SJSA1 (cell line): ENCODE measurements at places on chromosomes 13 and 19. TPM values are rescaled to one million over a fixed set of nuclear protein-coding genes. Genes with fewer than 3 reads are reported as not detected.

DNA sequence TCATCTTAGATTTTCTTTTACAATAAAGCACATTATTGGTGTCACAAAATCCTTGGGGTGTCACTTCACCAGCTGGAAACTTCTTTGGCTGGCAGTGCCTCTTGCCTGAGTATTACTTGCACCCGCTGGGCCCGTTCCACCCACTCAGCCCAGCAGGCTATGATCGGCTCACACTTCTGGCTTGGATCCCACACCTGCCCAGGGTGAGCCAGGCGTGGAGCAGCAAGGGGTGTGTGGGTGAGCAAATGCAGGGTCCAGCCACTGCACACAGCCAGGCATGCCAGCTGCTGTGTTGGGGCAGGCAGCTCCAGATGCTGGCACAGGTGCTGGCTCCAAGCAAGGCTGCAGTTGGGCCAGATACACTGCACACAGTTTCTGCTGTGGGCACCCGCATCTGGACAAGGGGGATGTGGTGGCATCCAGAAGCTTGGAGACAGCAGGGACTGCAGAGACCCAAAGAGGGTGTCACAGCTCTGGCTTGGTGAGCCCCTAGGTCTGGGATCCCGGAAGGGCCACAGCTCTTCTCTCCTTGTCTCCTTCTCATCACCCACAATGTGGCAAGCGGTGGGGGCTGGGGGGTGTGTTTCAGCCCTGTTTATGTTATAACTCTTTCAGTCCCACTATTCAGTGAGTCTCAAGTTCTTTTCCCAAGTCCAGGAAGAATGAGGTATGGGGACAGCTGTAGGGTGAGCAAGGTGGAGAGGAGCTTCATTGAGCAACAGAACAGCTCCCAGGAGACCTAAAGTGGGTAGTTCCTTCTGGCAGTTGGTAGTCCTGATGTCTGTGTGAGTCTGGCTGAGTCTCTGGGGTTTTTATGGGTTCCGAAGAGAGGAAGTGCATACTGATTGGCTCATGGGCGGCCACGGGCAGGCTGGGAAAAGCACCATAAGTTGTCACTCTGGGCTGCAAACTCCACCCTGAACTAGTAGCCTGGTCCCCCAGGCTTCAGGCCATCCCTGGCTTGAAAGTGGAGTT, 25.3 kb upstream of the TBC1D4 start:
- DNase-seq, result no peak

- DNase-seq, result no peak
These were observed 1080.6 kb downstream of the PCDH17 start for GRCh38 chr13:58712191-58712590.

DNA sequence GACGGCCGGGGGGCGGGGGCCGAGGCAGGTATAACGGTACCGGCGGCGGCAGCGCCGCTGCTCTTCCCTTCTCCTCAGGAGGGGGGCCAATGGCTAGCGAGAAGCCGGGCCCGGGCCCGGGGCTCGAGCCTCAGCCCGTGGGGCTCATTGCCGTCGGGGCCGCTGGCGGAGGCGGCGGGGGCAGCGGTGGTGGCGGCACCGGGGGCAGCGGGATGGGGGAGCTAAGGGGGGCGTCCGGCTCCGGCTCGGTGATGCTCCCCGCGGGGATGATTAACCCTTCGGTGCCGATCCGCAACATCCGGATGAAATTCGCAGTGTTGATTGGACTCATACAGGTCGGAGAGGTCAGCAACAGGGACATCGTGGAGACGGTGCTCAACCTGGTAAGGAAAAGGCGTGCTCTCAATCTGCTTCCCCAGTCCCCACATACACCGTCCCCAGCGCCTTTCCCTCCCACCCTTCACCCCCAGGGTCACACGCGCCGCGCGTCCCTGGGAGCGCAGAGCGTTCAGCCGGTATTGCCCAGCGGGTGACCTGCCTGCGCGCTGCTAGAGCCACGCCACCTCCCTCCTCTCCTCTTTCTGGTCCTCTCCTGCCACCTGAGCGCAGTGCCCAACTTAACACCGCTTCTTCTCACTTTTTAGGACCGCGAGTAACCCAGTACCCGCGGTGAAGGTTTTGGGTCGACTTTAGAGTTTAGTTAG, 814 bp downstream of the NBEA start:
- DNase-seq, result no peak

The KLK4 gene
- not detected in 2 replicates for total RNA-seq

- DNase-seq, result no peak
These were observed 2.0 kb downstream of the GPR183 start for GRCh38 chr13:99305158-99305557.

The DLL3 gene
- total RNA-seq, result 0.03 and 0.05 TPM in 2 replicates

The LGALS14 gene
- not detected in 2 replicates for total RNA-seq

DNA sequence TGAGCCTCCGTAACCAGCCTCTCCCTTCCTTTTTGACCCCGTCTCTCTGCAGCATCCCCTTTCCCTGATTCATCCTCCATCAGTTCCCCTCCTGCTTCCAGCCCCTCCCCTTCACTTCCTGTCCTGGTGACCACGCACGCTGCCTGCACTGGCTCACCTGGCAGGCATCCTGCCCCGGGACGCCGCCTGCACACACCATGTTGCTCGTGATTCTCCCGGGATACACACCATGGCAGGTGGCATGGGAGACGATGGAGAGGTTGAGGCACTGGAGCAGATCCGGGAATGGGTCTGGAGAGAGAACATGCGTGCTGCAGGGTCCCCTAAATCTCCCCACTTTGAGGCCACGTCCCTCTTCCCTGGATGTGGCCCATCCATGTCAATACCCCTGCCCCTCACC, 4.2 kb downstream of the KLK12 start:
- no peak for DNase-seq

The ZNF575 gene
- total RNA-seq, result 0.09 and 0.42 TPM in 2 replicates

The PSMD8 gene
- total RNA-seq, result 248 and 454 TPM in 2 replicates

- DNase-seq, result peak; percentile 7
These were observed 1263.1 kb downstream of the PCDH9 start for GRCh38 chr13:65966991-65967451.

GRCh38 chr19:55611300-55611982, 6.0 kb downstream of the ZNF865 start:
- no peak for DNase-seq

DNA sequence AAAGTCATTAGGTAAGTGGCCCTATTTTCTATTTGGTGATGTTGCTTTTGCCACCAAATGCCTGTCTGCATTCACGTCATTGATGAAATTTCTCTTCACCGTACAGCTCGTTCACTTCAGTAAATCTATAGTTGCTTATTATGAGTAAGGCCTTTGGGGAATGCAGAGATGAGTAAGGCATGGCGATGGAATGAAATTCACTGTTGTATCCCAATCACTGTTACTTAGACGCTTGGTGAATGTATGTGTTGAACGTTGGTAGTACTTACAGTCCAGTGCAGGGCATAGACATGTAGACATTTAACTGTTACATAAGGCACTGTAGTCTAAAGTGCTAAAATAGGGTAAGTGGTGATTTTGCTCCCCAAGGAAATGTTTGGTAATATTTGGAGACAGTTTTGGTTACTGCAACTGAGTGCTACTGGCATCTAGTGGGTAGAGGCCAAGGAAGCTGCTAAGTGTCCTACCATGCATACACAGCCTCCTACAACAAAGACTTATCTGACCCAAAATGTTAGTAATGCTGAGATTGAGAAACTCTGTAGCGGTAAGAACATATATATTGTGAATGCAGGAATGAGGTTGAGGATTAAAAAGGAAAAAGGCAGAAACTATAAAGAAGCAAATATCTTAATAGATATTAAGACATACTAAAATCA, 5.8 kb downstream of the AKAP11 start:
- no peak for DNase-seq

The GRIK5 gene
- not detected in 2 replicates for total RNA-seq

The SERPINE3 gene
- not detected in 2 replicates for total RNA-seq

GRCh38 chr19:18339723-18340122, 675 bp upstream of the PGPEP1 start:
- peak; percentile 19 for DNase-seq

- no peak for DNase-seq
These were observed 87.4 kb upstream of the UFM1 start for GRCh38 chr13:38262211-38262610.

- DNase-seq, result no peak
These were observed 9.8 kb downstream of the ZNF229 start for GRCh38 chr19:44438441-44438840.

- DNase-seq, result no peak
These were observed 56.2 kb downstream of the PEPD start for GRCh38 chr19:33465371-33465770.

The KCNRG gene
- total RNA-seq, result 1.9 TPM in 1 of 2 replicates, not detected in the other

The ZNF492 gene
- total RNA-seq, result not detected in 2 replicates

DNA sequence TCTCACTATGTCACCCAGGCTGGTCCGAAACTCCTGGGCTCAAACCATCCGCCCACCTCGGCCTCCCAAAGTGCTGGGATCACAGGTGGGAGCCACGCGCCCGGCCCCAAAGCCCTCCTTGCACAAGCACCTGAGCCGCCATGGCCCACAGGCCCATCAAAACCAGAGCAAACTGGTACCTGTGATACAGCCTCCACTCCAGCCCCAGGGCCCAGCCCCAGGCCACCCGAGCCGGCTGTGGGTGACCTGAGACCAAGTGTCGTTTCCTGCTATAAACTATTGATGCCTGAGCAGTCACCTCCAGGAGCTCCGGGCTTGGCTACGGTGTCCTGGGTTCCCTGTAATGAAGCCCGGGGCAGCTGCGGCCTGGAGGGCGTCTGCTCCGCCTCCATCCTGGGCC, 9.7 kb upstream of the PTBP1 start:
- DNase-seq, result no peak

The MEDAG gene
- total RNA-seq, result not detected in 2 replicates

DNA sequence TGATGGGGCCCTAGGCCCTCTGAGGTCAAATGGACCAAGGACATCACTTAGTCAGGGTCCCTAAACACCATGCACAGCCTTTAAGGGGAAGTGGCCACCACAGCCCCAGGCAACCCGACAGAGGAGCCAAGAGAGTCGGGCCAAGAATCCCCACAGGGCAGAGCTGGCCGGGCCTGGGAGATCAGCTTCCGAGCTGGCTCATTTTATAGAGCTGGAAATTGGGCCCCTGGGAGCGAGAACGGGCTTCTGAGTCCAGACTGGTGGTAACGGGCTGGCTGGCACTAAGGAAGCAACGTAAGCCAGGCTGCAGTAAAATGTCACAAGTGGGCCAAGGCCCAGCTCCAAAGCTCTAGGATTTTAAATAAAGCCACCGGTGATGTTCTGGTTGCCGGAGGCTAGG, 51.1 kb downstream of the HSPH1 start:
- no peak for DNase-seq

- DNase-seq, result no peak
These were observed 123.4 kb upstream of the PRR20A start for GRCh38 chr13:57017357-57017756.

The ICAM4 gene
- total RNA-seq, result not detected in 2 replicates

- no peak for DNase-seq
These were observed 21.2 kb downstream of the RCBTB2 start for GRCh38 chr13:48511621-48512230.

GRCh38 chr13:78910147-78910546, 251.2 kb upstream of the OBI1 start:
- no peak for DNase-seq

GRCh38 chr19:16073988-16074387, 2.3 kb upstream of the TPM4 start:
- no peak for DNase-seq

DNA sequence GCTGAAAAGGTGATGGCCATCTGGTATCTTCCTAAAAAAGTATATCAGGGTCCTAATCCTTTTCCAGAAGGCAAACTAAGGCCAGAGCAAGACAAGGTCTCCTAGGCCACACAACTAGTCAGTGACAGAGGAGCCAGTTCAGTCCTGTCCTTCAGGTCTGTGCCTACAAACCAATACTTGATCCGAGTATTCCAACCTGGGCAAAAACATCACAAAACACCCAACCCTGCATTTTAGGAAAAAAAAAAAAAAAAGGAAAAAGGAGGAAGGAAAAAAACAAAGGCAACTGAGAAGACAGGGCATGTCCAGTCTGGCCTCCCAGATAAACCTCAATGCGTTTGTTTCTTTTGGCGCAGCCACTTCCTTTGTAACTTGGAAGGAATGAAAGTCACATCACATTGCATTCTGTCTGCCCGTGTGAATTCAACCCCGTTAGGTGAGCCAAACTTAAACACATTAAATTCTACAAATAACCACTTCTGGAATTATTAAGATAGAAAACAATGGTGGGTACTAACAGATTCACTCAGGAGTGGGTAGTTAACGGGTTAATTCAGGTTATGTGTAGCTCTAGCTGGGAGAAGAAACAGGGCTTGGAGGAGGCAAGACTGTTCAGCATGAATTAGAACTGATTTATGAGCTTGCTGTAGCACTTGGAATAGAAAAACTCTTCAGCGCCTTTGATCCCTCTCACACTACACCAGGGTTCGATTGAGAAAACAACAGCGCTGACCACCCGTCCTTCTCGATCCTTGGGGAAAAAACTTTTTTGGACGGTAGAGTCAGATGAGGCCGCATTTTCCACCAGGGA, 43.0 kb upstream of the HNRNPA1L2 start:
- peak; percentile 48 for DNase-seq

DNA sequence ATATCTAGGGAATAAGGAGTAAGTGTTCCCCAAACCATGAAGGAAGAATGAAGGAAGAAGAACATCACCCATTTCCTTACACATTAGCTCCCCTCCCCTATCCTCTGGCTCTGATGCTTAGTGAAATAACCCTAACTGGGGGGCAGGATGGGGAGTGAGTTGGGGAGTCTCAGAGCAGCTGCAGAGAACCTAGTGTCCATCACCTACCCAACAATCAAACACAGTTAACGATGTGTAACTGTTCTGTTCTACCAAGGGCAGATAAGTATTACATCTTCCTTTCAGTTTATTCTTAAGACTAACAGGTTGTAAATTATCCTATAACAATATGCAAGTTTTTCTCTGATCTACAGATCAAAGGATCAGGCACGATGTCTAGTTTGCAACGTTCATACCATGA, 12.8 kb downstream of the ELF1 start:
- DNase-seq, result no peak

GRCh38 chr13:112986946-112987681, 18.1 kb downstream of the MCF2L start:
- no peak for DNase-seq

- no peak for DNase-seq
These were observed 369.7 kb upstream of the TSHZ3 start for GRCh38 chr19:31718898-31719297.

GRCh38 chr13:112270951-112271350, 105.2 kb upstream of the SPACA7 start:
- no peak for DNase-seq

DNA sequence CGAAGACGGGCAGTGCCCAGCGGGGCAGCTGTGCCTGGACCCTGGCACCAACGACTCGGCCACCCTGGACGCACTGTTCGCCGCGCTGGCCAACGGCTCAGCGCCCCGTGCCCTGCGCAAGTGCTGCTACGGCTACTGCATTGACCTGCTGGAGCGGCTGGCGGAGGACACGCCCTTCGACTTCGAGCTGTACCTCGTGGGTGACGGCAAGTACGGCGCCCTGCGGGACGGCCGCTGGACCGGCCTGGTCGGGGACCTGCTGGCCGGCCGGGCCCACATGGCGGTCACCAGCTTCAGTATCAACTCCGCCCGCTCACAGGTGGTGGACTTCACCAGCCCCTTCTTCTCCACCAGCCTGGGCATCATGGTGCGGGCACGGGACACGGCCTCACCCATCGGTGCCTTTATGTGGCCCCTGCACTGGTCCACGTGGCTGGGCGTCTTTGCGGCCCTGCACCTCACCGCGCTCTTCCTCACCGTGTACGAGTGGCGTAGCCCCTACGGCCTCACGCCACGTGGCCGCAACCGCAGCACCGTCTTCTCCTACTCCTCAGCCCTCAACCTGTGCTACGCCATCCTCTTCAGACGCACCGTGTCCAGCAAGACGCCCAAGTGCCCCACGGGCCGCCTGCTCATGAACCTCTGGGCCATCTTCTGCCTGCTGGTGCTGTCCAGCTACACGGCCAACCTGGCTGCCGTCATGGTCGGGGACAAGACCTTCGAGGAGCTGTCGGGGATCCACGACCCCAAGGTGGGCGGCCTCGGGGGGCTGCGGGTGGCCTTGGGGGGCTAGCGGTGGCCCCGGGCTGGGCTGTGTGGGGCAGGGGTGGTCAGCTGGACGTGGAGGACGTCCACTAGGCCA, 4.8 kb downstream of the GRIN3B start:
- no peak for DNase-seq
